ENCODE measurements at places on chromosomes 11 and 22.

DNA sequence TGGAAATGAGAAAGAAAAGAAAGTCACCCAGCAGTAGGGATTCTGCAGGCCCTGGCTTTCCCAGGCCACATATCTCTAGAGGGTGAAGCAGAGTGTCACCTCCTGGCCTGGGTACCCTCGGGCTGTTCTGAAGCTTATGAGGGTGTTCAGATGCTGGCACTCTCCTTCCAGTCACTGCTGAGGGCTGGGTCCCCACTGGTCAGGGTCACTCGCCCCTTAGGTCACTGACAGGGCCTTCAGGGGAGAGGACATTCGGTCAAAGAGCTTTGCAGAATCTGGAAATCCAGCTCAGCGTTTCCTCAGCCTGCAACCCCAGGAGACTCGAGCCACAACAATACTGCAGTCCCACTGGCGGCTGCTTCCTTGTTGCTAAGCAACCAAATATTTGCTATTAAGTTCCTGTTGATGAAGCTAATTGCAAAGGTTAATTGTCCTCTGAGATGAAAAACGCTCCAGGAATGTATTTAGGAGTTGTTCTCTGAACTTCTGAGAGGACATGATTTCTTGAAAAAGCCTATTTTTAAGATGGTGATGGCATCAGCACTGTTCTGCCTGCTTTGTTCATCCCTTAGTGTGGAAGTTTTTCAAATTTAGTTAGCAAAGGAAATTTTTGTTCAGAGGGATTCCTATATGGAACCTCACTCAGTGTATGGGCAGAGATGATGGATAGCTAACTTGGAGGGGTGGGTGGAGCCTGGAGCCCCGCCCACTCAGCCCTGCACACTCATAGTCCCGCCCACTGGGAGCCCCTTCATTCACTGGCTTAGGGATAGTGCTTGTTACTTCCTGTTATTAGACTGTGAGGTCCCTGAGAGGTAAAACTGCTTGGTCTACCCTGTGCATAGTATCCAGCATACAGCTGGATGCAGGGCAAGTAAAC is 109.2 kb downstream of the CSNK2A3 start:
- no peak for DNase-seq

DNA sequence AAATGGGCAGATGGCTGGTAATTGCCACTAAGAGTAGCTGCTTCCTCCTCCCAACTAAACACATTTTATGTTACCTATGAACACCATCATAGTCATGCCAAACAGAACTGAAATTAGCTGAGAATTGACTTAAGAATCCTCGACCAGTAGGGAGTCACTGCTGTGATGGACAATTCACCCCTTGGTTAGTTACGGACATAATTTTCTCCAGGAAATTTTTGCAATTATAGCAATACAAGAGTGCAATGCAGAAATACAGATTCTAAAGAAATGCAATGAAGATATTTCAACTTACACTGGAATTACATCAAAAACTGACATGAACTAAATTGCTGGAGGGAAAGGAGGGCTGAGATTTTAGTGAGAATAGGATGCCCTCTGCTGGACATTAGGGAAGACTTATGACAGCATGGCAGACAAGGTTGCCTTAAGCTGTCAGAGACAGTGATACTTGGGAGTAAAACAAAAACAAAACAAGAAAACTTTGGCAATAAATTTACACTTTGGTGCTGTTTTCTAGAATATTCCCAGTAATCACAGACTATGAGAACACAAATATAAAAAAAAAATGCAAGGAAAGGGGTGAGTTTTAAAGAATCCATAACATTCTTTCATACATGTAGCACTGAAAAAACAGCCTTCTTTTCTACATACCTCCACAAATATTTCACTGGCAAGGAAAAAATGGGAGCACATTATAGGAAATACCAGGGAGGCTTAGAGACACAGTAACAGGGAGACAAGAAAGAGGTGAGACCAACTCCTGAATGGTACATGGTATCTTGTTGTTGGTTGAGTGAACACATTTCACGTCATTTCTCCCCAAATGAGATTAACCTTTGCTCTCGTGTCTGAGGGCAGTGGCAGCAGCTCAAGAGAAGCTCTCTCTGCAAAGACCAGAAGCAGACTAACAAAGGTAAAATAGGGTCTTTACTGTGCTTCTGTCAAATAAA is 11.2 kb upstream of the PPP2R1B start:
- peak; percentile 85 for DNase-seq

- no peak for DNase-seq
Observed at GRCh38 chr11:69157822-69158231, 2.1 kb downstream of the SMIM38 start.

- DNase-seq: peak; percentile 51
Observed at GRCh38 chr11:14974515-14975251, 2.5 kb upstream of the CALCA start.

GRCh38 chr22:45131749-45132148 is 32.0 kb upstream of the NUP50 start:
- DNase-seq: no peak

DNA sequence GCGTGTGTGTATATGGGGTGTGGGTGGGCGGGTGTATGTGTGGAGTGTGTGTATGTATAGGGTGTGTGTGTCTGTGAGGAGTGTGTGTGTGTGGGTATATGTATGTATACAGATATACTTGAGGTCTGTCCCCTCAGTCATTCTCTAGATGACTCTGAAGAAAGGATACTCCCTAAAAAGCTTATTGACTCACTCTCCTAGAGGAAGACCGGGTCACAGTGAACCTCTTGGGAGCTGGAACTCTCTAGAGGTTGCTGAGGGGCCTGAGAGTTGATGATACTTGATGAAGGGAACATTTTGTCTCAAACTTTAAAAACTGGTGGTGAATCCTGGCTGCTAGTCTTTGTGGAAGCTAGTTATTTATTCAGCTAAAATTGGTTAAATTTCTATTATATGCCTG is 15.1 kb downstream of the STX3 start:
- no peak for DNase-seq

- no peak for DNase-seq
Observed at GRCh38 chr11:65317025-65317786, 2.5 kb downstream of the CDC42EP2 start.

- peak; percentile 46 for DNase-seq
Observed at GRCh38 chr11:843086-843734, 558 bp downstream of the TSPAN4 start.

DNA sequence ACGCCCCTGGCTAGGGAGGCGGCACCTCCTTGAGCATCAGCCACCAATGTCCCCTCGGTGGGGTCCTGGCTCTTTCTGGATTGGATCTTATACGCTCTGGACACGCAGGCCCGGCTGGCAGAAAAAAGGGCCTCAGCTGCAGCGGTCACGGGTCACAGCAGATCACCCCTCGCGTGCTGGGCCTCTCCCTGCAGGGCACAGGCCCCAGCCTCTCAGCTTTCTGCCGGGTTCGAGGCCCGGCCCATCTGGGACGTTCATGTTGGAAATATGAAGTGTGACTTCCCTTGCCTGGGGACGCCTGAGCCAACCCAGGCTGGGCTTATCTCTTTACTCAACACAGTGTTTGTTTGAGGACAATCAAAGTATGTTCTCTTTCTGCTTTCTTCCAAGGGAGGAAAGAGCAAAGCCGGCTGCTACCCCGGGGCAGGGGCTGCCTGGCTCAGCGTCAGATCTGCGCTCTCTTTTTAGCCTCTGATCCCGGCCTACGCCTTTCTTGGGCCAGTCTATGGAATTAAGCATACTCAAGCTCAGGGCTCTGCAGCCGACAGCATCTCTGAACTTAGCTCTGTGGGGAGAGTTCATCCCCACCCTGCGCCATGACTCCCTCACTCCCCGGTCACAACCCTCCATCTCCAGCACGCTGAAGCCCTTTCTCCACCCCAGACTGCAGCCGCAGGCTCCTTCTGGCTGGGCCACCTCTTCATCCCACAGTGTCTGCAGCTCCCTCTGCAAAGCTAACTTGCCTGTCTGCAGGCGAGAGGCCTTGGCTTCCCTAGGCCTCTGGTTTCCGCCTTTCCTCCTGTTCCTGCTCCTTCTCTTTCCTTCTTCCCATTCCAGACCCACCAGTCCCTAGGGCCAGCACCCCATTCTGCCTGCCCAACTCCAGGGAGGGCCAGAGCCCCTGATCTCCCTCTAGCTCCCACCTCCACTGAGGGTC is 38.8 kb downstream of the ADAMTS15 start:
- no peak for DNase-seq

Data from erythroblast (primary cell).